NCI-H1092 treated with DMSO at 0.1 percent for 48 hours (cell line): ENCODE measurements at places on chromosomes 13 and 19.

DNA sequence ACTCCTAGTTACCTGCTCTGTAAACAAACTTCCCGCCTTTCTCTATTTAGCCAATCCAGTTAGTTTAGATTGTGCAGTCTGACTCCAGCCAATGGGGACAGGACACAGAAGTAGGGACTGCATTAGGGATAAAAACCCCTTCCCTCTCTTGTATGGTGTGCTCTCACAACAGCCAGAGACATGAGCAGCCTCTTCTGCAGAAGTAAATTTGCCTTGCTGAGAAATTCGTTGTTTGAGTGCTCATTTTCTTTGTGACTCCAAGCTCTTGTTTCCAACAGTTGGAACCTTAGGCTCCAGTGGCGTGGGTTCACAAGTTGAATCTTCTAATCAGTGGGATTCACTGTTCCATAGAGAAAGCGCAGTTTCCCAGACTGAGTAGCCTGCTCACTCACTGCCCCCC, 66.1 kb downstream of the ZNF93 start:
- no peak for DNase-seq

DNA sequence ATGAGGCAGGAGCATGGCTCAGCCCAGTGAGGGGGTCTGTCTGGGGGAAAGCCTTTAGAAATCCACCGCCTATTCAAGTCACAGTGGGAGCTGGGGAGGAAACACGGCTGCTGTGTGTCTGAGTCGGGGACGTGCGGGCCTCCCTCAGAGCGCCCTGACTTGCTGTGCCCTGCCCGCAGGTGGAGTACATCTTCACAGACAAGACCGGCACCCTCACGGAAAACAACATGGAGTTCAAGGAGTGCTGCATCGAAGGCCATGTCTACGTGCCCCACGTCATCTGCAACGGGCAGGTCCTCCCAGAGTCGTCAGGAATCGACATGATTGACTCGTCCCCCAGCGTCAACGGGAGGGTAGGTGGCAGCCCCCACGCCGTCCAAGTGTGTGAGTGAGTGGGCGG, 137.8 kb upstream of the MCF2L start:
- no peak for DNase-seq

DNA sequence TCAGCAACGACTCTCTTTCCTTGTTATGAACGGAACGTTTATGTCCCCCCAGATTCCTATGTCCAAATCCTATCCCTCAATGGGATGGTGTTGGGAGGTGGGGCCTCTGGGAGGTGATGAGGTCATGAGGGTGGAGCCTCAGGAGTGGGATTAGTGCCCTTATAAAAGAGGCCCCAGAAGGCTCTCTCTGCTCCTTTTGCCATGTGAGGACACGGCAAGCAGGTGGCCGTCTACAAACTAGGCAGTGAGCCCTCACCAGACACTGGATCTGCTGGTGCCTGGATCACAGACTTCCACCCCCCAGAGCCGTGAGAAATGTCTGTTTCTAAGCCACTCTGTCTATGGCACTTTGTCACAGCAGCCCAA, 53.2 kb downstream of the EPS15L1 start:
- no peak for DNase-seq

DNA sequence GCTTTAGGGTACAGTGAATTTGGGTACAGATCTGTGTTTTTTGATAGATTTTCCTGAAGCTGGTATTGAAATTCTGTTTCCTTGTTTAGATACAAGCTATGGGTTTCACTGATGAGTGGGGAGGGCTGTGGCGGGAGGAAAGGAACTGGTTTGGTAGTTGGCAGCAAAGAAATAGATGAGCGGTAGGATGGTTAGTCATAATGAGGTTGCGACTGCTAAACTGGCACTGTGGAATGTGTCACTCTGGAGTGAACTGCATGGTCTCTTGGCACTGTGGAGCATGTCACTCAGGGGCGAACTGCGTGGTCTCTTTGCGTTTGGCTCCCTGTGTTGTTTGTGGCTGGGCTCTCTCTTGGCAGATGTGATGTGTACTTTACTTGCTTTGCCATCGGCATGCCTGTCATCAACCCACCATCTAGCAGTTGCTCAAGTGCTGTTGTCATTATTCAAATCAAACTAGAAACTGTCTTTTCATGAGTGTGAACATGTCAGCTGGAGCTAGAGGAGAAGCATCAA, 82.1 kb downstream of the ATP8A2 start:
- no peak for DNase-seq

DNA sequence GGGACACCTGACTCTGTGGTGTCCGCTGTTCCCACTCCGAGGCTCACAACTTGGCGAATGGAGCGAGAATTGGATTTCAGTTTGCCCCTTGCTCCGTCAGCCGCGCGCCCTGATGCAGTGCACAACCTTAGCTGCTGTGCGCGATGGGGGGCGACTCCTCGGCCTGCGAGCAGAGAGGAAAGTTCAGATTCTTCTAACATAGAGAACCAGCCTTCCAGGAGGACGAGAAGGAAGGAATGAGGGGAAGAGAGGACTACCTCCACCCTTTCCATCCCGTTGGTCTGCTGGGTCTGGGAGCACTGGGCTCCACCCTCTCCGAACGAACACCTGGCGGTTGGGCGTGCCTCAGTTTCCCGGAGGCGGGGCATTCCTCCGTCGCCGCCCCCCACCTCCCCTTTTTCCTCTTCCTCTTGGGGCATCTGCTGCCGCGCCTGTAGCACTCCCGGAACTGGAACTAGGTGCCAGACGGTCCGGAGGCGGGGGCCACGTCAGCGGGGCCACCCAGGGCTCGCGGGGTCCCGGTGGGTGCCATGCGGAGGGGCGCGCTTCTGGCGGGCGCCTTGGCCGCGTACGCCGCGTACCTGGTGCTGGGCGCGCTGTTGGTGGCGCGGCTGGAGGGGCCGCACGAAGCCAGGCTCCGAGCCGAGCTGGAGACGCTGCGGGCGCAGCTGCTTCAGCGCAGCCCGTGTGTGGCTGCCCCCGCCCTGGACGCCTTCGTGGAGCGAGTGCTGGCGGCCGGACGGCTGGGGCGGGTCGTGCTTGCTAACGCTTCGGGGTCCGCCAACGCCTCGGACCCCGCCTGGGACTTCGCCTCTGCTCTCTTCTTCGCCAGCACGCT, at the start of gene KCNK6:
TSS of gene KCNK6 (plus strand) at position 425 of the 838 bp plus-strand sequence. CDS start at position 531, 106 bp downstream.
- DNase-seq, result no peak
